ENCODE measurements at places on chromosomes 11 and 22.

- H3K27me3 ChIP-seq, result peaks cover 4% of the 10 kb centered on the region
- H3K27ac ChIP-seq, result no peak overlapping the region
- H3K4me3 ChIP-seq, result no peak overlapping the region
- no peaks in the 10 kb centered on the region for H3K4me1 ChIP-seq
- no peaks in the 10 kb centered on the region for H3K36me3 ChIP-seq
Measured at GRCh38 chr11:32256466-32256865, 165.6 kb downstream of the RCN1 start.

GRCh38 chr11:17352950-17353820, 1.6 kb downstream of the NCR3LG1 start:
- H3K4me1 ChIP-seq, result peaks cover 40% of the 10 kb centered on the region
- peak overlapping the region; percentile 74 for H3K27ac ChIP-seq
- H3K27me3 ChIP-seq, result peaks cover 7% of the 10 kb centered on the region
- H3K36me3 ChIP-seq, result no peaks in the 10 kb centered on the region
- peak; percentile 71 for DNase-seq

DNA sequence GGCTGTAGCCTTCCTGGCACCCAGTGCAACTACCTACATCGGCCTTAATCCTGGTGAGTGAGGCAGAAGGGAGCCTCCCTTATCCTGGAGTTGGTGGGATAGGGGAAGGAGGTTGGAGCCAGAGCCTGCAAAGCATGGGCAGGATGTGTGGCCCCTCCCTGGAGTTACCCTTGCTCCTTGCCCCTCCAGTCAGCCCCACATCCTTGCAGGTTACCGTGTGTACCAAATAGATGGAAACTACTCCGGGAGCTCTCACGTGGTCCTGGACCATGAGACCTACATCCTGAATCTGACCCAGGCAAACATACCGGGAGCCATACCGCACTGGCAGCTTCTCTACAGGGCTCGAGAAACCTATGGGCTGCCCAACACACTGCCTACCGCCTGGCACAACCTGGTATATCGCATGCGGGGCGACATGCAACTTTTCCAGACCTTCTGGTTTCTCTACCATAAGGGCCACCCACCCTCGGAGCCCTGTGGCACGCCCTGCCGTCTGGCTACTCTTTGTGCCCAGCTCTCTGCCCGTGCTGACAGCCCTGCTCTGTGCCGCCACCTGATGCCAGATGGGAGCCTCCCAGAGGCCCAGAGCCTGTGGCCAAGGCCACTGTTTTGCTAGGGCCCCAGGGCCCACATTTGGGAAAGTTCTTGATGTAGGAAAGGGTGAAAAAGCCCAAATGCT, 3.9 kb downstream of the SMPD1 start:
- DNase-seq, result no peak
- peaks cover 31% of the 10 kb centered on the region for H3K36me3 ChIP-seq
- peaks cover 44% of the 10 kb centered on the region for H3K4me1 ChIP-seq
- H3K27ac ChIP-seq, result no peak overlapping the region
- peaks cover 4% of the 10 kb centered on the region for H3K27me3 ChIP-seq

GRCh38 chr22:39301926-39302325, 17.5 kb downstream of the RPL3 start:
- no peak overlapping the region for H3K27ac ChIP-seq
- H3K36me3 ChIP-seq, result no peaks in the 10 kb centered on the region
- H3K27me3 ChIP-seq, result peaks cover 6% of the 10 kb centered on the region
- DNase-seq, result no peak
- no peak overlapping the region for H3K4me3 ChIP-seq
- peaks cover 11% of the 10 kb centered on the region for H3K4me1 ChIP-seq
